AG08395 (cell line): ENCODE measurements at places on chromosomes 2 and 18.

GRCh38 chr2:164621764-164622105, 453 bp upstream of the GRB14 start:
- DNase-seq, result peak; percentile 3

GRCh38 chr18:289026-289425, 21.2 kb upstream of the THOC1 start:
- DNase-seq, result no peak

GRCh38 chr2:122384768-122385333, 629.4 kb downstream of the TSN start:
- DNase-seq, result no peak

GRCh38 chr2:202074324-202074723, 1.3 kb downstream of the KIAA2012 start:
- DNase-seq, result no peak

GRCh38 chr18:394987-395362, 105.5 kb downstream of the COLEC12 start:
- peak; percentile 88 for DNase-seq

- DNase-seq, result no peak
These were observed 373.7 kb downstream of the RBM43 start for GRCh38 chr2:150887926-150888325.

DNA sequence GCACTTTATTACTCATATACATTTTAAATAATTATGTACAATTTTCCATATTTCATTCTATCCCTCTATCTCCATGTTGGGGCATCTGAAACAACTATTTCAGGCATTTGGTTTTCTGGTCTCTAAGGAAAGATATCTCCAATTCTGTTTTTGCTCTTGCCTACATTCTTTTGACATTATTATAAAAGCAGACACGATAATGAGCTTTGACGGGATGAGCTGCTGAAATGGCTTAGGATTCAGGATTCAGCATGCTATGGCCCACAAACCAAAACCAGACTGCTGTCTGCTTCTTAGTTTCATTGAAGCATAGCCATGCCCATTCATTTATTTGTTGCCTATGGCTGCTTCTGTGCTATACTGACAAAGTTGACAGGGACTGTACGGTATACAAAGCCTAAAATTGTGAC, 42.7 kb upstream of the GLS start:
- no peak for DNase-seq

DNA sequence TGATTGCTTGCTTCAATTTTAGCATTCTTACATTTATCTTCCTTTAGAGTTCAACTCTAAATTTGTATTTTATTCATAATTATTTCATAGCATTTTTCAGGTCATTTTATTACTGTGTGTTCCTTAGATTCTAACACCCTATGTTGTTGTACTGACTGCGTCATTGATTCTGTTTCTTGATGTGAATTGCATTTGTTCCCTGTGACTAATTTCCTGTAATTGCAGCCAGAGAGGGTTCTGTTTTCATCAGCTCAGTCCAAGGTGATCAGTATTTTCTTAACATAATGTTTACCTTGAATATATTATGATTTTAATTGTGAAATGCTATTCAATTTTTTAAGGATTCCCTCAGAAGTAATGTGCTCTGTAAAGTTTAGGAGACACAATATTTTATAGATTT, 970.2 kb upstream of the PIK3C3 start:
- no peak for DNase-seq

GRCh38 chr2:179233626-179234430, 30.8 kb downstream of the SESTD1 start:
- DNase-seq, result no peak

DNA sequence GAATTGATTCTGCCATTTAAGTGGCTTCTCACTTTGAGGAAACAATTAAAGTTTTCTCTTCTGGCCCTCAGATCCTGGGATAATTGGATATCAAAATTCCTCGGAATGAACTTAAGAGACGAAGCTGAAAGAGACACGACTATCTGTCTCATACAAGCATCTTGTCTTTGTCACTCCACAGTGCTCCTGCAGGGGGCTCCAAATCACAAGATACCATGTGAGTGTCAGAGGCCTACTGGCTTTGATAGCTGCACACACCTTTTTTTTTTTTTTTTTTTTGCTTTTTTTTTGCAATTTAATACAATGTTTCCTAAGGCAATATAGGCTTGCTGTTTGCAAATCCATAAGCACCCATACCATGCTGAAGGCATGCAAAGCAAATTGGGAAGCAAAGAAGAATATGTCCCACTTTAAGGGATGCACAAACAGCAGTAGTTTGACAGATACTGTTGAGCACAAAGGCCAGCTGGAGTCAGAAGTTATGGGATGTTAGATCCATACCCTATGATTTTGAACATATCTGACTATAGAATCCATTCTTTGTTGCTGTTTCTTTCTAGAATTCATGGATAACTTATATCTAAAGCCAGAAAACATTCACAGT, 109.0 kb upstream of the CBLN2 start:
- no peak for DNase-seq

GRCh38 chr2:9627310-9627709, 3.5 kb downstream of the YWHAQ start:
- no peak for DNase-seq
